Stimulated activated CD4-positive, alpha-beta T cell treated with anti-CD3 and anti-CD28 coated beads, Interleukin-1b, Interleukin-23, amount 100 ng/mL, for 4 hours (primary cell): ENCODE measurements at places on chromosomes 3 and 15.

DNA sequence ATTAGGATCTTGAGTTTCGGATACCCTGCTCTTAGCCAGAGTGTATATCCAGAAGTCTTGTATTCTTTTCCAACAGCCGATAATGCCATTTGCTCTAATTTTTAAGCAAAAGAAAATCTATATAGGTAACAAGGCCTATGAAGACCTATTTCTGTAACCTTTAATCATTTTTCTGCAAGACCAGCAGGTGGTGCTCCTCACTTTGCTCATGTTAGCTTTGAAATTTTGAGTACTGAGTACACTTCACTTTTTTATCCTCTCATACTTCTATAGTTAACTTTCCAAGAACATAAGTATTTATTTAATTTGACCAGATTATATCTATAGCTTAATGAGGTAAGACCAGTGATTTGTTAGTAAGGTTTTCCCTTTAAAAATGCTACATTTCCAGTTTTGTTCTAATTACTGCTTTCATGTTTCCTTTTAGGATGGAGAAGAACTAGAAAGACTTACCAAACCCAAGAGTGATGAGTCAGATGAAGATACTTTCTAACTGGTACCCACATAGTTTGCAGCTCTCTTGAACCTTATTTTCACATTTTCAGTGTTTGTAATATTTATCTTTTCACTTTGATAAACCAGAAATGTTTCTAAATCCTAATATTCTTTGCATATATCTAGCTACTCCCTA, 20.5 kb downstream of the SLC35A5 start:
- no peak for DNase-seq

- no peak for DNase-seq
Measured at GRCh38 chr15:44314512-44314911, 26.0 kb downstream of the GOLM2 start.

- DNase-seq, result no peak
Measured at GRCh38 chr15:80072285-80072994, 13.0 kb downstream of the ZFAND6 start.

DNA sequence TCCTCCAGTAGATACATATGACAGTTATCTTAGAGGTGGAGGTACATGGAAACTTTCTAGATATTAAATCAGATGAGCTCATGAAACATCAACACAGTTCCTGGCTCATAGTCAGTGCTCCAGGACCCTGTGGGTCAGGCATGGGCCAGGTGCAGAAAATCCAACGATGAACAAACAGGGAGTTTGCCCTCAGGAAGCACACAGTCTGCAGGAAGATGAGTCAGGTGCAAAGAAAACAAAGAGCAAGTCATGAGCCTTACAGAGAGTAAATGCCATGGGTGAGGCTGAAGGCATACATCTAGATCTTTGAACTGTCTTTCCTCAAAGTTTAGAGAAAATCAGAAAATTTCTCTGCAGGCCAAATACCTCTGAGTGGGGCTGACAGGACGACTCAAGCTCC, 184.2 kb upstream of the TPM1 start:
- no peak for DNase-seq

- no peak for DNase-seq
Measured at GRCh38 chr3:132038198-132038825, 3.5 kb upstream of the CPNE4 start.

DNA sequence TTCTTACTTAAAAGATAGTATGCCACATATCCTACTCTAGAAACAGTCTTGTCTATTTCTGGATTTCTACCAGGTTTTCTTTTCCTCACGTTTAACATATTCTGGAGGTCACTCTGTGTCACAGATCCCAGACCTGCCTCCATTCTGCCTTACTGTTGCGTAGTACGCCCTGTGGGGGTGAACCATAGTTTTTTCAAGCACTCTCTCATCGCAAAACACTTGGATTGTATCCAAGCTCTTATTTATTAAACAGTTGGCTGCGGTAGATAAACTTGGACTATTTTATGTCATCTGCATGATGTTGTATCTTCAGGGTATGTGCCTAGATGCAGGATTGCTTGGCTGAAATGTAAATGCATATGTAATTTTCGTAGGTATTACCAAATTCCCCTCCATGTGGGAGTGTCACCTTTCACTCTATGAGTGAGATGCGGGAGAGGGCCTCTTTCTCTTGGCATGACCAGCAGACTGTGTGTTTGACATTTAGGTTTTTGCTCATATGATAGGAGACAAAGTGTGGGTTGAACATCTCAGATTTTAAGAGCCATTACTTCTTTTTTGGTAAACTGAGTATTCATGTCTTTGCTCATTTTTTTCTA, 55.8 kb downstream of the ABTB1 start:
- DNase-seq, result no peak
